SK-N-SH (cell line): ENCODE measurements at places on chromosomes 7 and 10.

GRCh38 chr10:3805791-3806461, 20.9 kb upstream of the KLF6 start:
- no peaks in the 10 kb centered on the region for H3K36me3 ChIP-seq
- H3K27ac ChIP-seq = peak overlapping the region; percentile 100
- DNase-seq = no peak
- no peaks in the 10 kb centered on the region for H3K27me3 ChIP-seq
- H3K4me3 ChIP-seq = peak overlapping the region; percentile 28
- peaks cover 20% of the 10 kb centered on the region for H3K4me1 ChIP-seq

GRCh38 chr10:49395741-49396665, at the start of gene DRGX:
Gene DRGX, minus strand, starts transcription at chr10:49396089. Its CDS starts 649 bp downstream, at chr10:49395440.
- no peak within 1 kb of the TSS for H3K27ac ChIP-seq
- peak; percentile 80 for DNase-seq
- H3K4me3 ChIP-seq = peak within 1 kb of the TSS; percentile 44
- no peaks in the 10 kb centered on the region for H3K36me3 ChIP-seq
- peaks cover 28% of the 10 kb centered on the region; the same call in 1 of the 2 replicates for H3K4me1 ChIP-seq

- no peak overlapping the region for H3K4me3 ChIP-seq
- no peaks in the 10 kb centered on the region for H3K4me1 ChIP-seq
- no peaks in the 10 kb centered on the region; the same call in 1 of the 2 replicates for H3K27me3 ChIP-seq
- H3K36me3 ChIP-seq = no peaks in the 10 kb centered on the region
- no peak overlapping the region for H3K27ac ChIP-seq
- DNase-seq = no peak
These were observed 215.1 kb downstream of the FOXP2 start for GRCh38 chr7:114629762-114630161.

- no peak overlapping the region for H3K4me3 ChIP-seq
- no peak overlapping the region for H3K27ac ChIP-seq
- H3K27me3 ChIP-seq = peaks cover 43% of the 10 kb centered on the region
- H3K36me3 ChIP-seq = no peaks in the 10 kb centered on the region
- DNase-seq = peak; percentile 41
- no peaks in the 10 kb centered on the region for H3K4me1 ChIP-seq
These were observed 6.3 kb upstream of the CDH23 start for GRCh38 chr10:71390461-71390835.

DNA sequence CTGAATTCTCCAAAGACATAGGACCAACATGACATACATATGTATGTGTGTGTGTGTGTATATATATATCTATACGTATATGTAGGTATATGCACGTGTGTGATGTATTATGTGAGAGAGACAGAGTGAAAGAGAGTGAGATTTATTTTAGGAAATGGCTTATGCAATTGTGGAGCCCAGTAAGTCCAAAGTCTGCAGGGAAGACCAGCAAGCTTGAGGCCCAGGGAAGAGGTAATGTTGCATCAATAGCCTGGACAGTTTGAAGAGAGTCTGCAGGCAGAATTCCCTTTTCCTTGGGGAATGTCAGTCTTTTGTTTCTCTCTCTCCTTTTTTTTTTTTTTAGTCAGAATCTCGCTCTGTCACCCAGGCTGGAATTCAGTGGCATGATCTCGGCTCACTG, 33.0 kb upstream of the CARD11 start:
- H3K4me3 ChIP-seq = no peak overlapping the region
- H3K27me3 ChIP-seq = no peaks in the 10 kb centered on the region
- no peaks in the 10 kb centered on the region for H3K36me3 ChIP-seq
- no peak for DNase-seq

DNA sequence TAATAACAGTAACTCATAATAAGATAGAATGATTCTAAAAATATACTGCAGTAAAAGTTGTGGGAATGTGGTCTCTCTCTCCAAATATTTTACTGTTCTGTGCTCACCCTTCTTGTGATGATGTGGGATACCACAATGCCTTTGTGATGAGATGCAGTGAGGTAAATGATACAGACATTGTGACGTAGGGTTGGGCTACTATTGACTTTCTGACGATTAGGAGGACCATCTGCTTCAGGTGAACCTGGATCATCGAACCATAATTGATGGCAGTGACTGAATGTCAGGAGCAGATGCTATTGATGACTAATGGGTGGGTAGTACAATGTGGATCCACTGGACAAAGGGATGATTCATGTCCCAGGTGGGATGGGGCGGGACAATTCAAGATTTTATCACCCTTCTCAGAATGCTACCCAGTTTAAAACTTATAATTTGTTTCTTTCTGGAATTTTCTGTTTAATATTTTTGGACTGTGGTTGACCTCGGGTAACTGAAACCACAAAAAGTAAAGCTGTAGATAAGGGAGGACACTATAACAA, 73.9 kb upstream of the ARMC3 start:
- H3K27ac ChIP-seq = no peak overlapping the region
- no peaks in the 10 kb centered on the region for H3K4me1 ChIP-seq
- H3K4me3 ChIP-seq = no peak overlapping the region
- no peak for DNase-seq
- H3K36me3 ChIP-seq = no peaks in the 10 kb centered on the region

- H3K4me1 ChIP-seq = no peaks in the 10 kb centered on the region
- no peak overlapping the region for H3K4me3 ChIP-seq
These were observed 135.7 kb downstream of the DNAJB6 start for GRCh38 chr7:157472311-157473050.

DNA sequence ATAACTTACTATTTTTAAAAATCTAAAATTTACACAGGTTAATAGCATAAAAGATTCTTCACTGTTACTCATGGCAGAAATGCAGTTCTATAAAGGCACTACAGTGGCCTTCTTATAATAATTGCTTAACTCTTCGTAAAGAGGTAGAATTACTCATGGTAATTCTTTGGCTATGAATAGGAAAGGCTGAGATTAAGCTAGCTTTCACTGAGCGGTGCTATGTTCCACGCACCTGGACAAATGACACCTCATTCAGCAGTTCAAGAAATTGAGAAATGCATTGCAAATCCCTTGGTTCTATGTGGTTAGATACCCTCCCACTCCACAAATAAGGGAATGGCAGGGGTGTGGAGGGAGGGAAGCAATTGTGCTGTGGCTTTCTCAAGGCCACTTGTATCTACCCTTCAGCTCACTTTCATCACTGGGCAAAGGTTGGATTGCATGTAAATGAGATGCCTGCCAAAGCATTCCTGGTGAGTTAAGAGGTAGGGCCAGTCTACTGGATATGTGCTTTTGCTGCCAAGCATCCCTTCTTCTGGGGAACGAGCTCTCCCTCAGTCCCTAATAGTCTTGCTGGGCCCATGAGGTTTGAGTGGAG, 210.9 kb downstream of the TEX36 start:
- DNase-seq = no peak
- no peak overlapping the region for H3K27ac ChIP-seq
- no peaks in the 10 kb centered on the region for H3K27me3 ChIP-seq
- no peaks in the 10 kb centered on the region for H3K36me3 ChIP-seq
- H3K4me1 ChIP-seq = peaks cover 3% of the 10 kb centered on the region; the same call in 1 of the 2 replicates
- H3K4me3 ChIP-seq = no peak overlapping the region

DNA sequence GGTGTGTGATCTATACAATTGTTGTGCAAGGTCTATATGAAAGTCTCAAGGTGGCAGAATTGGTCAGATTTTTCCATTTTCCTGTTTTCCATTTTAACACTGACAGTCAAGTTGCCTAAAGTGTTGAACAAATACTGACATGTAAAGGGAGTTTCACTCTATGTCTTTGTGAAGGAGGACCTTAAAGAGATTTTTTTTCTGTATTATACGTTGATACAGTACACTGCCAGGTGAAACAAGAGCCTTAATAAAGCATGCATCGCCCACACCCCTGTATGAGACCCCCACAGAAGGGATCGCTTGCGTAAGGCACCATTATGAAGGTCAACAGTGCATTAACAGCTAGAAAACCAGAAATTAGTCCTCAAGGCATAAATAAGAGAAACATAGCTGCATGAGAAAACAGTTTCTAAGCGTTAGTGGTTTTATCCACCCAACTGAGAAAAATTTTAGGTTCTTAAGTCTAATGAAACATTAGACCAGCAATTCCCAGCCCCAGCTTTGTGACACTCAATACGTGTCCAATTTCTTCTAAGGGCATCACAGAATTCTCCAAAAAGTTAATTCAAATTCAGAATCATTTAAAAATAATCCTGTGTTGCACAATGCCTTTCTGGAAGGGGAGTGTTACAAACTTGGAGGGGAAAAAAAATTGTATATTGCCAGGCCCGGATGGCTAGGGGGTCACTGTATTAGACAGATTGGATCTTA, 6.9 kb downstream of the KLF6 start:
- no peak overlapping the region for H3K4me3 ChIP-seq
- DNase-seq = no peak
- H3K27me3 ChIP-seq = no peaks in the 10 kb centered on the region
- peaks cover 47% of the 10 kb centered on the region for H3K4me1 ChIP-seq
- peaks cover 66% of the 10 kb centered on the region for H3K36me3 ChIP-seq

DNA sequence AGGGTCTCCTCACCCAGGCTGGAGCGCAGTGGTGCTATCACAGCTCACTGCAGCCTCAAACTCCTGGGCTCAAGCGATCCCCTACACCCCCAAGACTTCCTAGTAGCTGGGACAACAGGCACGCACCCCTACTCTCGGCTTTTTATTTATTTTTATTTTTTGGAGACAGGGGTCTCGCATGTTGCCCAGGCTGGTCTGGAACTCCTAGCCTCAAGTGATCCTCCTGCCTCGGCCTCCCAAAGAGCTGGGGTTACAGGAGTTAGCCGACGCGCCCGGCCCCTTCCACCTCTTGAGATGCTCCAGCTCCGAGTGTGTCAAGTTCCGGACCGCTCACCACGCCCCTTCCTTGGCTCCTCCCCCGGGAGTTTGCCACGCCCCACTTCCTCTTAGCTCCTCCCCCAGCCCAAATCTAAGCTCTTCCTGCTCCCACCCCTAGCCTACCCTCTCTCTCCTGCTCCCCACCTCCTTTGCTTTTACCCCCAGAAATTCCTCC, 6.3 kb downstream of the NAT16 start:
- no peak overlapping the region for H3K4me3 ChIP-seq
- H3K27ac ChIP-seq = no peak overlapping the region
- peaks cover 11% of the 10 kb centered on the region; the same call in 1 of the 2 replicates for H3K27me3 ChIP-seq
- H3K4me1 ChIP-seq = peaks cover 8% of the 10 kb centered on the region
- no peaks in the 10 kb centered on the region for H3K36me3 ChIP-seq
- peak; percentile 80 for DNase-seq

DNA sequence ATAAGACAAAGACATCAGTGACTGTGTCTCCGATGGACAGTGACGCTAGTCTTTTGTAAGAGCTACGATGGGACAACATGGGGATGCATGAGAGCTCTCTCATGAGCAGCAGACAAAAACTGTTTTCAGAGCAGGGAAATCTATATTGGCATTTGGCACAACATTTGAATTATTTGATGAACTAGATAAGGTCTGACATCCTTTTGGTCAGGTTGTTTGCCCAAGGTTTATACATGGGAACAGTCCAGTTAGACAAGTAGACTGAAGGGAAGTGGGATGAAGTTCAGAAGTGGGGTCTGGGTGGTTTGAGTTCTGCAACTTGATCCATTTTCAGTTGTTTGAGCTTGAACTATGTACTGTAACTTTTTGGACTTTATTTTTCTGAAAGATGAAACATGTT, 50.8 kb downstream of the BUB3 start:
- H3K4me3 ChIP-seq = no peak overlapping the region
- H3K27me3 ChIP-seq = no peaks in the 10 kb centered on the region
- no peak overlapping the region for H3K27ac ChIP-seq
- H3K4me1 ChIP-seq = no peaks in the 10 kb centered on the region
- H3K36me3 ChIP-seq = no peaks in the 10 kb centered on the region

- DNase-seq = no peak
- no peak overlapping the region for H3K4me3 ChIP-seq
- H3K4me1 ChIP-seq = peaks cover 2% of the 10 kb centered on the region; the same call in 1 of the 2 replicates
- H3K27ac ChIP-seq = no peak overlapping the region
- H3K27me3 ChIP-seq = no peaks in the 10 kb centered on the region
These were observed 104.2 kb upstream of the ACBD5 start for GRCh38 chr10:27344568-27345454.

GRCh38 chr7:1503390-1503789, 799 bp downstream of the INTS1 start:
- no peak for DNase-seq
- no peaks in the 10 kb centered on the region for H3K27me3 ChIP-seq
- peak overlapping the region; percentile 87 for H3K4me3 ChIP-seq
- no peak overlapping the region; the same call in 1 of the 2 replicates for H3K27ac ChIP-seq

DNA sequence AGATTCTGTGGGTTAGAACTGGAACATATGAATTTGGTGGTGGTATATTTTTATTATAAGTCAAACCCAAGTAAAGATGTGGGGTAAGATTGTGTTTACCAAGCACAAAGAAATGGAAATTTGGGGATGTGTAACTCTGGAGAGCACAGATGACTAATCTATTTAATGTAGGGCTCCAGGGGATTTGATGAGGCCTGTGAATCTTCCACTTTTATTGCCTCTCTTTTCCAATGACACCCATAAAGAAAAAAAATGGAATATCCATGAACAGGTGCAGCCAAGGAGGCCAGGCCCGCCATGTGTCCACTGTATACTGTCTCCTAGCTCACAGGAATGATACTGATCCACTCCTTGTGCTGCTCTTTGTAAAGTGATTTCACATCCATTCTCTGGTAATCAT, 2.8 kb downstream of the SRGN start:
- no peaks in the 10 kb centered on the region for H3K36me3 ChIP-seq
- no peaks in the 10 kb centered on the region for H3K27me3 ChIP-seq
- H3K4me1 ChIP-seq = no peaks in the 10 kb centered on the region

DNA sequence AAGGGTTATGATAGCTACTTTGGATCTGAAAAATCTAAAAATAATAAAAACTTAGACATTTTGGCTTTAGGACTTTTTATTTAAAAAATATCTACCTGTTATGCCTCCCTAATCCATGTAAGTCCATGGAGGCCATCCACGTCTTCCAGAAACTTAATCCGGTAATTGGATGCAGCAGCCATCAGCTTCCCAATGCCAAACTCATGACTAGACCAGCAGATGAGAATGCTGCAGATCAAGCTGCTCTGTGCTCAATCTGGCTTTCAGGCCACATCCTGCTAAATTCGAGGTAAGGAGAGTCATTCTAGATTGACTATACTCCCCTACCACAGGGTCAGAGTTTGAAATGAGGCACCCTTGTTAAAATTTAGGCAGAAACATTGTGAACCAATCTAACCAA, 168.5 kb upstream of the TCERG1L start:
- no peak overlapping the region for H3K27ac ChIP-seq
- no peaks in the 10 kb centered on the region for H3K36me3 ChIP-seq
- no peaks in the 10 kb centered on the region for H3K27me3 ChIP-seq
- no peak overlapping the region for H3K4me3 ChIP-seq
- no peaks in the 10 kb centered on the region for H3K4me1 ChIP-seq

DNA sequence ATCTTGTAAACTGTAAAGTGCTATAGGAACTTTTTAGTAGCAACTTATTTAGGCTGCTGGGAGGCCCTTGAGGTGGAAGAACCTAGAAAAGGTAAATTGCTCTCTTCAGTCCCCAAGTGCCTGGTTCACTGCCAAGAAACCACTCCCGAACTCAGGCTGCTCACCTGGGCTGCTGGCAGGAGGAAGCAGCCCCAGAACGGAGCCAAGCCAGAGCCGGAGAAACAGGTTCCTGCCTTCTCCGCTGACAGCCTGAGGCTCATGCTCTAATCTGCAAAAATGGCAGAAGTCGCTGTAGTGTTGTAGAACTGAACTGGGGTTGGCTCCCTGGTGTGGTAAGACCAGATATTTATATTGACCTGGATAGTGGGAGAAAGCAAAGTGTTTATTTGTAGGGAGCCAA, 136.0 kb downstream of the CUL2 start:
- no peak for DNase-seq
- H3K4me3 ChIP-seq = no peak overlapping the region
- H3K36me3 ChIP-seq = no peaks in the 10 kb centered on the region
- H3K27ac ChIP-seq = no peak overlapping the region
- H3K4me1 ChIP-seq = no peaks in the 10 kb centered on the region
- no peaks in the 10 kb centered on the region for H3K27me3 ChIP-seq

GRCh38 chr7:142669074-142669654, 80.1 kb upstream of the PRSS1 start:
- peak; percentile 12 for DNase-seq
- H3K27me3 ChIP-seq = no peaks in the 10 kb centered on the region
- H3K4me3 ChIP-seq = no peak overlapping the region
